ENCODE measurements at places on chromosomes 4 and X.

- DNase-seq: no peak
Observed at GRCh38 chr4:123423819-123424218, 27.2 kb downstream of the SPRY1 start.

DNA sequence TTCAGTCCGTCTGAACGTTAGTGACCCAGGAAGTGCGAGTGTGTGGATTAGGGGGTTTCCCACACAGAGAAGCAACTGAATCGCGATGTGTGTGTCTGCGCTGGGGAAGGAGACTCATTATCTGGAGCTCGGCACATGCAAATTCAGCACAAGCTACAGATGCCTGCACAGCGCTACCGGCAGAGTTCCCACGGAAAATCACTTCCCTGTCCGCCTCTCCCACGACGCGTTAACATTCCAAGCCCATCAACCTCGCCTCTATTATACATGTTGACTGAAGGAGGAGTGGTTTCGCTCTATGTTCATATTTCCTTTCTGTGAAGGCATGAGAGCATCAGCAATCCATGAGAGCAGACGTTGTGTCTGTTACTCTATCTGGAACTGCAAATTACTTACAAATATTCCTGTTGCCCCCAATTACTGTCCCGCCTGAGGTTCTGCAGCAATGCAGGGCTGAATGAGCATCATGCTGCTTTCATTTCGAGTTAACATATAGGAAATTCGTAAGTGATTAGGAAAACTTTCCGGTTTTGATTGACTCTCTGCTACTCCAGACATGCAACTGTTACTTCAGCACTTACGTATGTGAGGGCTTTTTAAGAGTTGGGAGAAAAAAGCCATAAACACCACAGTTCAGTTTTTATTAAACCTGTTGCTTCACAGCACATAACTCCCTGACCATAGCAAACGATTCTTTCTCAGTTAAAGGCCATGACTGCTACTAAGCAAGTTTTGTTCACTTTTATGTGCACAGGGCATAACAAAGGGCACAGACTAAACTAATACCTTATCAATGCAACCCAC is 15.0 kb upstream of the MTNR1A start:
- DNase-seq: no peak

- DNase-seq: no peak
Observed at GRCh38 chrX:24842486-24842885, 148.8 kb downstream of the POLA1 start.

DNA sequence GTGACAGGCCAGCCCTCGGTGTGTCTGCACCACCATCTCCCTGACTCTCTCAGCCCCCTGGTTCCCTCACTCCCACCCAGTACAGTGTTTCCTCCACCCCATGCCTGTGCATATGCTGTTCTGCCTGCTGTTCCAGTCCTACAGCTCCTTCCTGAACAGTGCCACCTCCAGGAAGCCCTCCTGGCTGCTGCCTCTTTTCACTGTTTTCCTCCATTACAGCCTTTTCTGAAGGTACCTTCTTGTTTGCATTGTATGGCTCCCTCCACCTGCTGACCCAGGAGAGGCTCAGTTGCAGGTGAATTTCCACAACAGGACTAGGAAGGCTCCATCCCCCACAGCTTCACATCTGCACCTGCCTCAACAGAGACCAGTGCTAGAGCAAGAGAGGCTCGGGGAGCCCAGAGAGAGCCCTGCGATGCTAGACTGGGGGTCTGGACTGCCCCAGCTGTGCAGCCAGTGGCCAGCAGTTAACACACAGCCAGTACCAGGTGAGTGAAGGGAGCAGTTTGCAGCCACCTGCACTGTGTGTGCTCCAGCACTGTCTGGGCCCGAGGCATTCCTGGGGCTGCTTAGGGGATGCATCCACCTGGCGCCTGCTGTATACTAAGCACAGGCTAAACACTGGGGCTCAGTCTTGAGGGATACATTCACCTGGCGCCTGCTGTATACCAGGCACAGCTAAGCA is 92.0 kb downstream of the ADRA2C start:
- DNase-seq: no peak

GRCh38 chrX:28589046-28589445 is 1.8 kb downstream of the IL1RAPL1 start:
- DNase-seq: no peak

Data from activated naive CD8-positive, alpha-beta T cell treated with anti-CD3 and anti-CD28 coated beads, Interleukin-2, amount 50 U/mL, for 24 hours (primary cell).